HS-5 (cell line): ENCODE measurements at places on chromosomes 12 and 14.

- no peak for DNase-seq
These were observed 58.4 kb downstream of the PTPN21 start for GRCh38 chr14:88496414-88496813.

DNA sequence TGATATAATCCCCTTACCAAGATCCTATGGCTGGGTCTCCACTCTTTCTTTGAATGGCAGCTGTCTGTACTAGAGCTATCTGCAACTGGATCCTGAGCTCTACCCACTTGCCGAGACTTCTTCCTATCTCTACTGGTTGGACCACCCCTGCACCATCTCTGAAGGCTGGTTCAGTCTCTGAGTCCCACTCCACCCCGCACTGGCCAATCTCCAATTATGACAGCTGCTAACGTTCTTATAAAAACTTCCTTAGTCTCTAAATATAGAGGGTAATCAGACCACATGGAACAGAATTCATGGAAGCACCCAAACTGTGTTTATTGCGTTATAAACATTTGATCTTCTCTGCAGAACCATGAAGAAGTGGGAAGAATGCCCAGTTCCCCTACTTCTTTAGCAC lies 186.6 kb upstream of the EEA1 start:
- no peak for DNase-seq

- DNase-seq, result no peak
These were observed 85.1 kb upstream of the ATF1 start for GRCh38 chr12:50678650-50679365.

- no peak for DNase-seq
These were observed 214.9 kb upstream of the DDHD1 start for GRCh38 chr14:53368066-53368465.

DNA sequence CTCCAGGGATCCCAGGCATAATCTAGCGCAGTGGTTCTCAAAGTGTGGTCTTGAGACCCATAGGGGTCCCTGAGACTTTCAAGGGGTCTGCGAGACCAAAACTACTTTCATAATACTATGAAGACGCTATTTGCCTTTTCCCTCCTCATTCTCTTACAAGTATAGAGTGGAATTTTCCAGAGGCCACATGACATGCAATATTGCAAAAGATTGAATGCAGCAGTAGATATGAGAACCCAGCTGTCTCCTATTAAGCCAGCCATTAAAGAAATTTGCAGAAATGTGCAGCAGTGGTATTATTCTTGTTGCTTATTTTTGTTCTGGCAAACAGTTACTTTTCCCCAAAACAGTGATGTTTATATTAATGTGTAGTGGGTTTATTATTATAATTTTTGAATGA lies 62.8 kb downstream of the VWF start:
- no peak for DNase-seq

DNA sequence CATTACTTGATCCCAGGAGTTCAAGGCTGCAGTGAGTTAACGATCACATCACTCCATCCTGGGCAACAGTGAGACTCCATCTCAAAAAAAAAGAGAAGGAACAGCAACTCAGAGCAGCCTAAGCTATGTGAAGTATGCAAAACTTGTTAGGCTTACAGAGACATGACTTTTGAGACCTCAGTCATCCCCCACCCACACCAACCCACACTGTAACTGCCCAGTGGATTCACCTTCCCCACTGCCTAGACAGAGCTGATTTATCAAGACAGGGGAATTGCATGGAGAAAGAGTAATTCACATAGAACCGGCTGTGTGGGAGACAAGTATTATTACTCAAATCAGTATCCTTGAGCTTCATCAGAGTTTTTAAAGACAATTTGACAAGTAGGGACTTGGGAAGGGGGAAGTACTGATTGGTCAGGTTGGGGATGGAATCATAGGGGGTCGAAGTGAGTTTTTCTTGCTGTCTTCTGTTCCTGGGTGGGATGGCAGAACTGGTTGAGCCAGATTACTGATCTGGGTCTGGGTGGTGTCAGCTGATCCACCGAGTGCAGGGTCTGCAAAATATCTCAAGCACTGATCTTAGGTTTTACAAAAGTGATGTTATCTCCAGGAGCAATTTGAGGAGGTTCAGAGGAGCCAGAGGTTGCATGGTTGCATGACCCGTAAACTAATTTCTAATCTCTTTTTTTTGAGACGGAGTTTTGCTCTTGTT lies 6.2 kb upstream of the WDR89 start:
- no peak for DNase-seq

DNA sequence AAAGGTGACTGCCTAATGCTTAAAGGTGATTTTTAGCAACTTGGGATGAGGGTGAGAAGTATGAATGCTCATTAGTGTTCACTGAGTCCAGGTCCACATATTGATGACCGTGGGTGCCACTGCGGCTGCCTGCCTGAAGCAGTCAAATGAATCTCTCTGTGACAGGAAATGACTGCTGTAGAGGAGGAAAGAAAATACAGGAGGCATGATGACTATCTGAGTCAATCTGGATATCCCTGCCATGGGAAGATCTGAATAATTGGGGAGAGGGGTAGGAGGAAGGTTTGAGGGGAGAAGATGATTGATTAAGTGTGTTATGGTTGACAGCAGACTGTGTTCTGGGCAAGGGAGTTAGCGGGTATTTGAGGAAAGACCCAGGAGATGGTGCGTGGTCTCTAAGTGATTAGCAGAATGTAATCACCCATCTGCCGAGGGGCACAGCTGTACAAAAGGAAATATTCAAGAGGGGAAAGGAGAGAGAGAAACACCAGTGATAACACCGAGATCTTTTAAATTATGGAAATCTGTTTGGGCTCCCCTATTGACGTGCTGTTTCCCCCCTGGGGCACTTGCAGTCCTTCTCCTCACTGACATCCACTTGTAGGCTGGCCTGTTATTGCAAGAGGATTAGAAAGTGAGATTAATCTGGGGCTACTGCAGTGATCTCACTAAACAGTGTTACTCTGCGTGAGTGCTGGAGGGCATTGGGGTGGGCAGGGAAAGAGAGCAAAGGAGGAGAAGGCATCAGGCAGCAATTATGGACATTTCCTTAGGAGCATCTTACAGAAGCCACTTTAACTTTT lies 97.7 kb downstream of the AKAP6 start:
- DNase-seq, result no peak

DNA sequence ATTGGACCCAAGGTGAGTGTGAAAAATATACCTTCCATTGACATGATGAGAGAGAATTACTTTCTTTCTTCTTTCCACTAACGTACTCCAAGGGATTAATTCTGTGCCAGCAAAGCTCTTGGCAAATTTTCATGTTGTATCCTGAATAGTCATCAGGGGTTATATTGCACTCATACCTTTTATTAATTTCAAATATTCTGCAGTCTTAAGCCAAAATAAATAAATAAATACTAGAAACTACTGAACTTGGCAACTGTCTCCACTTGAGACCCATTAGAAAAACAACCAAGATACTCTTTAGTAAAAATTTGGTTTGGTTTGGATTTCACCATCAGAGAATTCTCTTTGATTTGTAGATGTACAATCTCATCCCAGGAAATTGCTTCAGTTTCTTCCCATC lies 22.1 kb upstream of the CLEC14A start:
- no peak for DNase-seq

DNA sequence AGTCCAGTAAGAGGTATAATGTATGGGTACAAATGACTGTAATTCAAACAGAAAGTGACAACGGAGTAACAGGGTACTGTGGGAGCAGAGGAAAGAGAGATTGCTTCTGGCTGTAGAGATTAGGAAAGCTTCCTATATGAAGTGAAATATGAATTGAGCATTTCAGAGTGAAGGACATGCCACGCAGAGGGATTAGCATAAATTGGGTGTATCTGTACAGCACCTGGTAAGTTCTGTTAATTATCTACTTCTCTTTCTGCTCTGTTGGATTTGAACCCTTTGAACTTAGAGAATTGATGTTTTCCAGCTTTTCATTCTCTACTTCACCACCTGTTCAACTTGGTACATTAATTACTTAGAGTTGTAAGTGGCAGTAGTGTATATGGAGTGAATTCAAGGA lies 8.8 kb downstream of the STK38L start:
- no peak for DNase-seq

- no peak for DNase-seq
These were observed 555 bp upstream of the RTN1 start for GRCh38 chr14:59871166-59871495.

- no peak for DNase-seq
These were observed 6.0 kb downstream of the PHETA1 start for GRCh38 chr12:111362687-111363475.

GRCh38 chr14:101992708-101993107 lies 28.3 kb downstream of the DYNC1H1 start:
- no peak for DNase-seq

- DNase-seq, result no peak
These were observed 369.6 kb downstream of the DPF3 start for GRCh38 chr14:72524295-72524629.

- no peak for DNase-seq
These were observed 165.4 kb downstream of the PAWR start for GRCh38 chr12:79525357-79525756.

DNA sequence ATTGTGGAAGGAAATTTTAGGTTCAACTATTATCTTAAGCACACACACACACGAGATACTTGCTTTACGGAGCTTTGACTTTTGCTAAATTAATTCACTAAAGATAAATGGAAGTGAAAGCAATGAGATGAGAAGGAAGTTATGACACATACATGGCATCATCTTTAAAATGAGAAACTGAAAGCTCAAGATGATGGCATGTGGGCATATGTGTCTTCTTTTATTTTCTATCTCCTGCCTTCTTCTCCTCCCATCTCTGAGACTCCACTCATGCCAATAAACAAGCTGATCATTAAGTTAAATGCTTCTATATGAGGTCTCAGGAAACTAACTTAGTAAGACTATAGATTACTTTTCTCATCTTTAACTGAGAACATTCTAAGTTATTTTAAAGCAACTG lies 216.7 kb downstream of the MED13L start:
- DNase-seq, result no peak
